ENCODE measurements at places on chromosomes 1 and 21.

- DNase-seq: no peak
Measured at GRCh38 chr1:200037904-200038303, 10.4 kb downstream of the NR5A2 start.

DNA sequence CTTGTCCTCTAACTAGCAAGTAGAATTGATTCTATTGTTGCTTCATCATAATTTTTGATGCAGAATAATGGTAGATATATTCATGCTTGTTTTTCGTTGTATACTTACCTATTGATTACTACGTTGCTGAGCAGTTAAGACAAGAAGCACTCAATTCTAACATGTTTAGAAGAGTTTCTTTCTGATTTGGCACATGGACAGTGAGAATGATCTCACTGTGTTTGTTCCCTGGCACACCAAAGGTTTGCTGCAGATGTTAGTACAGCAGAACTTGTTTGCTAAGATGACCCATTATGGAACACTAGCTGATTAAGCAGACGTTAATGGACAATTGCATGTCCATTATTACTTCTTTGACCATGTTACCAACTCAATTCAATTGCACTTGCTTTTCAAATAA, 184.7 kb upstream of the SGIP1 start:
- no peak for DNase-seq

DNA sequence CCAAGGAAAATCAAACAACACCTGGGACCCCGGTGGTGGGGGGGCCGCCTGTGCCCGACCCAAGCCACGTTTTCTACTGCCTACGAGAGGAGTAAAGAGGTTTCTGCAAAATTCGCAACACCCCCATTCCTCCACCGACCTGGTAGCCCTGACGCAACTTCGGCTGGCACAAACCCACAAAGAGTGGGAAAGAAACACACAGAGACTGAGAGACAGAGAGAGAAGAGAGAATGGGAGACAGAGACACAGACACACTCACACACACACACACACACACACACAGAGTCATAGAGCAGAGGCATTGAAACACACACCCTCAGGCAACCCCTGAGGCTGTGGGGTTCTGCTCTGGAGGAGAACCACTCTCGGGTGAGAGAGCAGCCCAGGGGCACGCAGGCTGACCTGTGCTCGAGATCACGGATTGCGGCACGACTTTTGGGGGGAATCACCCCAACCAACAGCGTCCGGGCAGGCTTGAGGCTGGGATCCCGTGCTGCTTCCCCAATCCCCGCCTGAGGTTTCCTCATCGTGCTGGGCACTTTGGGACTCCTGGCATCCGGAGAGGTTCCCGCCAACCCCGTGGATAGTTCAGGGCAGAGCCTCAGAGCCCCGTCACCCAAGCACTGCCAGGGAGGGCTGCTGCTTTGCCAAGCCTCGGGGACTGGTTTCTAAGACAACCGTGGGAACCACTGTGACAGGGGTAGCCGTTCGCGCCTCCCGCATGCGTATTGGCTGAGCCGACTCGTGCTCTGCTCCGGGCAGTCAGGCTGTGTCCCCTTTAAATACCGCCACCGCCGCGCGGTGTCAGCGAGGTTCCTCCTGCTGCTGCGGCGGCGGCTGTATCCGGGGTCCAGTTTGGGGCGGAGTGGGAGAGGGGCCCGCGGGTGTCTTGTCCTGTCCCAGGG, 682.4 kb upstream of the TPTE start:
- DNase-seq: no peak

DNA sequence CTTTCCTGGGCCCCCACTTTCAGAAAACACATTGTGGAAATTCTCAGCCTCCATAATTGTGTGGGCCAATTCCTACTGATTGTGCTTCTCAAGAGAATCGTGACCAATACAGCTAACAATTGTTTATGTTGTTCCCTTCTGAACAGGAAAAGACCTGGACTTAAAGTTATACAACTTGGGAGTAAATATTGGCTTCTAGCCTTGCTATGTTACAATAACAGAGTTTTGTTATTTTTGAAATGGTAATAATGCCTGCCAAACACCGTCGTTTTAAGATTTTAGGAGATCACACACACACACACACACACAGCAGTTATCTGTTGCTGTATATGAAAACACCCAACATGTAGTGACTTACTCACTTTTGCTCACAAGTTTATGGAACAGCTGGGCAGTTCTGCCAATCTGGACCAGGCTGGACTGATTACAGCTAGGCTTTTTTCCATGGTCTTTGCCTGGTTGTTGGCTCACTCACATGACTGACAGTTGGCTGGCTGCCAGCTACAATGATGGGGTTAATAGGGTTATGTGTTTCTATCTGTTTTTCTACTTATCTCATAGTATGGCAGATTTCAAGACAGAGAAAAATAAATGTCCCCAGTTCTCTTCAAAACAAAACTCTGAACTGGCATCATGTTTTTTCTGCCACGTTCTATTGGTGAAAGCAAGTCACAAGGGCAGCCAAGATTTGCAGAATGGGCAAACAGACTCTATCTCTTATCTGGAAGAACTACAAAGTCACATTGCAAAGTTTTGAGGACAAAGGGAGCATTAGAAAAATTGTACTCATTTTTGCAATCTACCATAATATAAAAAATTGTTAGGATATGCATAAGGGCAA, 447.5 kb downstream of the NEGR1 start:
- DNase-seq: no peak

- no peak for DNase-seq
Measured at GRCh38 chr21:42069843-42070242, 1.3 kb upstream of the UMODL1 start.

DNA sequence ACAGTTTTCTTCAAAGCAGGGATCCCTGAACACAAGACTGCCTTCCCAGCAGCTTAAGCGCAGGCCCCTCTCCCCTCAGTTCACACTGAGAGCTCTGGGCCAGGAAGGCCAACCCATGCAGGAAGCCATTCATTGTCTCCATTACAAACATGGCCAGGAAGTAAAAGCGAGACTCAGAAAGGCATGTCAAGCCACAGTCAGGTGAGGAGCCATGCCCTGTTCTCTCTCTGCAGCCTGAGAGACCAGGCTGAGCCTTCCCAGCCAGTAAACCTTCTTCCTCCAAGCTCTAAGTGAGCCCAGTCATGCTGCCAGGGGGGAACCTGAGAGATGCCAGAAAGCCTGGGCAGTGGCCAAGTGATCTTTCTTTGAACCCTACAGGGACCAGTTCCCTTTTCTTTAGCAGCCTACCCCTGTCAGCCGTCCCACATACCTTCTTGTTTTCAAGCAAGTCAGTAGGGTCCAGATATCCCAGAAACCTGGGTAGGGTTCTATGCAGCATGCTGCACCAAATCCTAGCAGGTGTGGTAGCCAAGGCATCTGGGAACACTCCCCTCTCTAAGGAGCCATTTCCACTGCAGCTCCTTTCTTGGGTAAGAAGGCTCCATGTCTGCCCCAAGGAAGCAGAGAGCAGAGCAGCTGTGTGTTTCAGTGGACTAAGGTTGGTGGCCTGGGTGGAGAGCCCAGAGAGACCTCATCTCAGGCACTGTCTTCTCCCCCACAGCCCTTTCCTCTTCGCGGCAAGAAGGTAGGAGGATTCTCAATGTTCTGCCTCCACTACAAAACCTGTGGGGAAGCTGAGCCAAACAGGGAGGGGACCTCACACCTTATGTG, 977 bp downstream of the TRAF3IP3 start:
- DNase-seq: no peak

DNA sequence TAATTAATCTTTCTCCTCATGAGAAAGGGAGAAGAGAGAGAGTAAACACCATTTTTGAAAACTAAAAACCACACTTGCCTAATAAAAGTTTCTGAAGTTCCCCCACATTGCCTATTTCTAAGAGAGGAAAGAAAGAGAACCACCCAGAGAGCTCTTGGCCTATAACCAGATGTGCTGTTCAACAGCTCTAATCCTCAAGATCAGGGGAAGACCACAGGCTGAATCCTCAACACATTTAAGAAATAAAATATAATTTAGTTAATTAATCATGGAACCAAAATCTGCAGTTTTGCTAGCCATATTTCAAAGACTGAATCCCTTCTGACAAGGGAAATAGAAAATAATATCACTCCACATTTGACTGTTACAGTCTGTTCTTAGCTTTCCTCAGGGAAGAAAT, 11.9 kb downstream of the PRRX1 start:
- no peak for DNase-seq

GRCh38 chr1:233060461-233060994, 110.1 kb downstream of the NTPCR start:
- DNase-seq: no peak

DNA sequence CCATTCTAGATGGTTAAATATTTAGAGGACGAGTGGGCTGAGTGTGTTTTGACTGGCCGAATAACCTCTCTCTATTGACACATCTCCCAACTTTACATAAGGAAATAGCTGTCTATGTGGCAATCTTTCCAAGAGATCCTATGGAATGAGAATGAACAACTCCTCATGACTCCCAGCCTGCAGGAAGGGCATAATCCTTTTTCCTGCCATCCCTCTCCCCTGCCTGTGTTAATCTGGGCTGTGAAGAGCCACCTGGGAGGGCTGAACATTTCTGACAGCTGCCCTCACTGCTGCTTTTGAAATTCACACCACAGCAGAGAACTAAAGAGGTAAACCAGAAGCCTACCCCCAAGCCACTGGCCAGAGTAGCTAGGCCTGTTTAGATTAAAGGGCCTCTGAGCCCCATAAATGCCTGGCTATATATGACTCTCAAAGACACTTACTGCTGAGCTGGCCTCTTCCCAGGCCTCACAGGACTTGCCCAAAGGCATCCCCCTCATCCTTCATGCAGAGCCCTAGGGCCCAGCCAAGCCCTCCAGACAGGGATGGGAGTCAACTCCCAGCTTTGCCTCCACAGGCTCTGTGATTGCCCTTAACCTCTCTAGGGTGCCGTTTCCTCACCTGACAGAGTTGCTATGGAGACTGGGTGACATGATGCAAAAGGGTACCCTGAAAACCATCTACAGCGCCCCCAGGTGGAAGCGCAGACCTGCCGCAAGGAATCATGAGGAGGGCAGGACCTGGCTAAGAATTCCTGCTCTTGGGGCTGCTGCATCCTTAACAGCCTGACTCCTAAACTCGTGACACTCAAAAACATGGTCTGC, 42.0 kb upstream of the LDLRAP1 start:
- DNase-seq: no peak

DNA sequence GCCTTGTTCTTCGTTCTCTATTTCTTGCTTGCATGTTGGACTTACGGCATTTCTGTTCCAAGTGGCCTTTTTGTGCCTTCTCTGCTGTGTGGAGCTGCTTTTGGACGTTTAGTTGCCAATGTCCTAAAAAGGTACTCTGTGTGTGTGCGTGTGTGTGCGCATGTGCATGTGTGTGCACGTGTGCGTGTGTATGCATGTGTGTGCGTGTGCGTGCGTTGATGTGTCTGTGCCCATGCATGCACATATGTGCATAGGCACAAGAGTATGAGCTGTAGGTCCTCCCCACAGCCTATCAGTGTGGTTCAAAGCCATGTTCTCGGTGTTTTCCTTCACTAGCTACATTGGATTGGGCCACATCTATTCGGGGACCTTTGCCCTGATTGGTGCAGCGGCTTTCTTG, 13.7 kb downstream of the NPPA start:
- no peak for DNase-seq

DNA sequence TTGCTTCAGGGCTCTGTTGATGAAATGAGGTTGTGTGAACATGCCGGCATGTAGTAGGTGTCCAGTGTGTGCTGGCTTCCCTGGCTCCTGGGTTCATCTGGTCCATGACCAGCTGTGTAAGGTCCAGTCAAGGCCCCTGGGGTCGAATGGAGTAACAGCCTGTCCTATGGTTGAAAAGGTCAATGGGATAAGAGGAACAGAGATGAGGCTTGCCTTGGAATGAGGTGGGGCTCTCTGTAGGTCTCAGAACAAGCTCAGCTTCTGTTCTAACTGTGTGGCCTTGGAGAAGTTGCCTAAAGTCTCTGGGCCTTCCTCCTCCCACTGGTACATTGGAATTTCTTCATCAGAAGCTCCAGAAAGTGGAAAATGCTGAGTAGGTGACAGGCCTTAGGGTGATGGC, 26.6 kb downstream of the RPS6KA1 start:
- DNase-seq: no peak

- DNase-seq: no peak
Measured at GRCh38 chr1:20382711-20383110, 92.0 kb downstream of the VWA5B1 start.

All from stimulated activated CD4-positive, alpha-beta T cell treated with anti-CD3 and anti-CD28 coated beads, Interleukin-1b, Interleukin-23, amount 100 ng/mL, for 1 hour (primary cell).